Activated T-cell treated with anti-CD3 and anti-CD28 coated beads for 4 hours (primary cell): ENCODE measurements at places on chromosomes 5 and 9.

- DNase-seq, result no peak
Observed at GRCh38 chr9:131167146-131167692, 41.8 kb downstream of the NUP214 start.

DNA sequence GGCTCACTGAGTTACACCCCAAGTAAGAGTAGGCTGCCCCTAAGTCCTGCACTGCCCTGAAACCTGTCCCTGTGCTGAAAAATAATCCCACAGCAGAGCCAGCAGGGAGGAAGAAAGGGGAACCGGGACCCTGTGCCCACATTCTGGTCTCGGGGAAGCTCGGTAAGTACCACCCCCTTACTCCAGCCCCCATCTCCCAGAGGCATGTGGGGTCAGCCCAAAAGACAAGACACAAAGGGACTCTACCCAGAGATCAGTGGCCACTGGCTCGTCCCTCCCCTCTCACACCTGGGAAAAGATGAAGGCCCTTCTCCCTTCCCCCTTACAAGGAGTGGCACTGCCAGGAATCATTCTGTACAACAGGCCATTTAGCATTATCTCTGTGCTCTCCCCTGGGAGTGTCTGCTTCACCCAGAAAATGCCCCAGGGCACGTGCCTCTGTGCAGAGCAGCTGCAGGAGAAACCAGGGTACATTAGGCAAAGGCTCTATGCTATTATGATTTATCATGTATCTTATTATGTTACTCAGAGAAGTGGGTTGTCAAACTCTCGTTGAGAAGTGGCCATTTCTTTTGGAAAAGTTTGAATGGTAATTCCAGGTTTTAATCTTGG, 71.3 kb downstream of the NDFIP1 start:
- no peak for DNase-seq

GRCh38 chr9:110015759-110016158, 192.2 kb downstream of the C9orf152 start:
- no peak for DNase-seq

- no peak for DNase-seq
Observed at GRCh38 chr9:135229701-135230385, 142.4 kb downstream of the OLFM1 start.

DNA sequence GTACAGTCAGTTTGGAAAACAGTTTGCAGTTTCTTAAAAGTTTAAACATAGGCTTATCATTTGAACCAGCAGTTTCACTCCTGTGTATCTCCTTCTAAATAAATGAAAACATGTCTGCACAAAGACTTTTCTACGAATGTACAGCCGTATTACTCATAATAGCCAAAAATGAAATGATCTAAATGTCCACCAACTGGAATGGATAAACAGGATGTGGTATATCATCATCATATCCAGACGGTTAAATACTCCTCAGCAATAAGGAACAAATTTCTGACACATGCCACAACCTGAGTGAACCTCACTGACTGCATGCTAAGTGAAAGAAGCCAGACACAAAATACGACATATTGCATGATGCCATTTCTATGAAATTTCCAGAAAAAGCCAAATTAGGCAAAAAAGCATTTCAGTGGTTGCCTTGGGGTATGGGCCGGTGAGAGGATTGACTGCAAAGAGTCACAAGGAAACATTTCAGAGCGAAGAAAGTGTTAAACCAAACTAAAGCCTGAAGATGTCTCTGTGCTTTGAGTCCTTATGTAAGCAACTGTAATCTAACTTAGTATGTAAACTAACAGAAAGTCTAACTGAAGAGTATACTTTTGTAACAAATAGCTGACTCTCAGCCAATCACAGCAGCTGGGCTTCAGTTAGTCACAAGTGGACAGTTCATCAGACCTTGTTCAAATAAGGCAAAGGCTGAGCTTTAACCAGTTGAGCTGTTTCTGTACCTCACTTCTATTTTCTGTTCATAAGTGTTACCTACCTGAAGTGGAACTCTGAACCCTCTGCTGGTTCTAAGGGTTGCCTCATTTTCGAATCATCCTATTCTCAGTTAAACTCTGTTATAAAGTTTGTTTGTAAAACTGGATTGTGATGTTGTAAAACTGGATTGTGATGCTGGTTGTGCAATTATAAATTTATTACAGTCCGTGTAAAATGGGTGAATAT, 65.2 kb downstream of the TRIO start:
- DNase-seq, result no peak

DNA sequence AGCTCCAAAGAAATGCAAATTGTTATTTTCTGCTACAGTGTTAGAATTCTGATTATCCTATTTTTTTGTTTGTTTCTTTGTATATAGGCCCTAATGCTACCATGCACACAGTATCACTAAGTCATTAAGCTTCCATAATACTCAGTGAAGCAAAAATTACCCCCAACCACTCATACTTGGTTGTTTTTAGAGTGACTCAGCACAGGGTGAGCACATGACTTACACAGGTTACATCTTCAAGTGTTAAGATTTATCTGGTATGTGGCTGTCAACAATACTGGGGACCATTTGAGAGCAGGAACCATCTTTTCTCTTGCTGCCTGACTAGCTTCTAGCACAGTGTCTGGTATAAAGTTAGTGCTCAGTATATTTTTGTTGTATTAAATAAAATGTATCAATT, 255.8 kb upstream of the SLC24A2 start:
- no peak for DNase-seq

- DNase-seq, result no peak
Observed at GRCh38 chr9:28092981-28093936, 520.0 kb upstream of the C9orf72 start.

GRCh38 chr5:4027088-4027734, 431.6 kb downstream of the IRX1 start:
- DNase-seq, result no peak

- no peak for DNase-seq
Observed at GRCh38 chr5:102295534-102296177, 428 bp downstream of the SLCO4C1 start.

GRCh38 chr5:151024440-151025249, 4.3 kb downstream of the GPX3 start:
- DNase-seq, result no peak

DNA sequence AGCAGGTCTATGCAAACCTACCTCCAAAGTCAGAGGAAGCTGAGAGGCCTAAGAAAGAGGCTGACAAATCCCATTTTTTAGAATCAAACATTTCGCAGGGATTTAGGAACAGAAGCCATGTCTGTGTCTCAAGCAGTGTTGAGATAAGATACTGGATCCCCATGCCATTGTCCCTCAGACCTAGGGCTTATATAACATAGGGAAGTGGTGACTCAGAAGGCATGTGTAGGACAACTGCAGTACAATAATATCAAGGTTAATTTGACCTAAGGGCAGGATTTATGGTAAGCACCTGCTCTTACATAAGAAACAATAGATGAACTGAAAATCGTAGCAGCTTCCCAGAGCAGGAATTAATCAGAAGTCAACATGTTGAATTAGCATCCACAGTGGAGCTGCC, 459.4 kb downstream of the ANXA1 start:
- no peak for DNase-seq

GRCh38 chr9:35035851-35036701, 36.3 kb downstream of the VCP start:
- no peak for DNase-seq

- DNase-seq, result no peak
Observed at GRCh38 chr5:100706776-100707175, 171.6 kb downstream of the FAM174A start.

- no peak for DNase-seq
Observed at GRCh38 chr5:139872052-139872766, 76.6 kb downstream of the PSD2 start.

DNA sequence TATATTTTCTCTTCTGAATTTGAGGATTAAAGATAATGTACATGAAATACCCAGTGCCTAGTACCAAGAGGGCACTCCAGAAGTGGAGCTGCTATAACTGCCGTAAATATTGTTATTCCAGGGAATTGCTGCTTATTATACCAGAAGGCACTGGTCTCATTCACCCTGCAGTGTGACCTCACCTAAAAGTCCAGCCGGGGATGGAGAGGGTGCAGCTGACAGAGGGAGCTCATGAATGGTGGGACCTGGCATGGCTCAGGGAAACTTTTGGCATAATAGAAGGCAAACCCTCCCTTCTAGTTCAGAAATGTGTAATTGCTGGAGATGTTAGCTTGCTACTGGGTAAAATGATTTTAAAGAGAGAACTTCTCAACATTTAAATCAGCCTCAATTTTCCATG, 108.5 kb downstream of the MVB12B start:
- no peak for DNase-seq

GRCh38 chr9:36560771-36561170, 11.9 kb upstream of the MELK start:
- no peak for DNase-seq

GRCh38 chr9:124453586-124454191, 3.4 kb downstream of the ADGRD2 start:
- no peak for DNase-seq

- no peak for DNase-seq
Observed at GRCh38 chr9:128091144-128091543, 23.1 kb downstream of the SLC25A25 start.

DNA sequence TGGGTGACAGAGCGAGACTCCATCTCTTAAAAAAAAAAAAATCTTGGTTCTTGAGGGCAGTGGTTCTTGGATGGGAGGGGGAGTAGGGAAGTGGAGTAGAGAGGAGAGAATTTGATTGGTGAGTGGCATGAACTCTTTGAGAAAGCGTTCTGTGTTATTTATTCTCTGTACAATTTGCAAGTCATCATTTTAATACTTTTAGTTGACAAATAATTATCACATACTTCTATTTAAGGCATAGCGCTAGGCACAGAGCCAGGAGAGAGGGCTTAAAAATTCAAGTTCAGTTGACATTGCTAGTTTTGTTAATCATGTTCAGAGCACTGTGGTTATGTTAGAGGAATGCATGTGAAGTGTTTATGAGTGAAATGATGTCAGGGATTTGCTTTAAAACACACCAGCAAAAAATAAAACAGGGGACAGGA, 24.6 kb downstream of the HSDL2 start:
- DNase-seq, result no peak

DNA sequence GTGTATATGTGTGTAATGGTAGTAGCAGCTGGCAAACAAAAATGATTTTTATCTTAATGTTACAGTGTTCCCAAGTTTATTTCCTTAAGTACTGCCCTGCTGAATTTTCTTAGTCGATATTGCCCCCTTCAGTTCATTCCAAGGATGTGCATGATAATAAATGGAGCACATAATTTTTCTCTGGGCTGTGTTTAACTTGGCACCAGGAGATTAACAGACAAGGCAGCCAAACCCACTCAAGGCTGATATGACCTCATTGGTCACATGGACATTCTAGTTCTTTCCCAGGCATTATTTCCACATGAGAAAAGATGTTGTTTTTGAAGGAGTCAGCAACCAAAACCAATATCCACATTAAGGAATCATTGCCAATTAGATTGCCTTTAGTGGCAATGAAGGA, 61.8 kb downstream of the COX7C start:
- DNase-seq, result no peak

DNA sequence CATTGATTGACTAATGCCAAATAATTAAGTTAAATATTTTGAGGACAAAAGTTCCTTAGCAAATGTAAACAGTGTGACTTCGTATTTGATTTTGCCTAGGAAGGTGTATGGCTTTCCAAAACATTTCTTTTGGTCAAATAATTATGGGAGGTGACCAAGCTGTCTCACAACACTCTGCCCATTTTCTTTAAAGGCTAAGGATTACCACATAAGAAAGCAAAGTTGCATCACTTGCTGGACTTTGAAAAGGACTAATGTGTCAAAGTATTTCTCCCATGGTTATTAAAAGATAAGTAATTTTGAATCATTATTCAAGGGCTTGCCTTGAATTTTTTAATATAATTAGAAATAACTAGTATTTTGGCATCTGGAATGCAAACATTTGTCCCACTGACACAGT, 74.7 kb downstream of the HAPLN1 start:
- DNase-seq, result no peak

- DNase-seq, result no peak
Observed at GRCh38 chr9:97873882-97874281, 20.9 kb downstream of the FOXE1 start.

DNA sequence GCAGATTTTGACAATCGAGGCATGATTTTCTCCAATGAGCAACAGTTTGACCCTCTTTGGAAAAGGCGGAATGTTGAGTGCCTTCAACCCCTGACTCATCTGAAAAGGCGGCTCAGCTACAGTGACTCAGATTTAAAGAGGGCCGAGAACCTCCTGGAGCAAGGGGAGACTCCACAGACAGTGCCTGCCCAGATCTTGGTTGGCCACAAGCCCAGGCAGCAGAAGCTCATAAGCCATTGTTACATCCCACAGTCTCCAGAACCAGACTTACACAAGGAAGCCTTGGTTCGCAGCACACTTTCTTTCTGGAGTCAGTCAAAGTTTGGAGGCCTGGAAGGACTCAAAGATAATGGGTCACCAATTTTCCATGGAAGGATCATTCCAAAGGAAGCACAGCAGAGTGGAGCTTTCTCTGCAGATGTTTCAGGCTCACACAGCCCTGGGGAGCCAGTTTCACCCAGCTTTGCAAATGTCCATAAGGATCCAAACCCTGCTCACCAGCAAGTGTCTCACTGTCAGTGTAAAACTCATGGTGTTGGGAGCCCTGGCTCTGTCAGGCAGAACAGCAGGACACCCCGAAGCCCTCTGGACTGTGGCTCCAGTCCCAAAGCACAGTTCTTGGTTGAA, 13.6 kb downstream of the PTPDC1 start:
- DNase-seq, result no peak

GRCh38 chr5:139838381-139839197, 43.0 kb downstream of the PSD2 start:
- no peak for DNase-seq

DNA sequence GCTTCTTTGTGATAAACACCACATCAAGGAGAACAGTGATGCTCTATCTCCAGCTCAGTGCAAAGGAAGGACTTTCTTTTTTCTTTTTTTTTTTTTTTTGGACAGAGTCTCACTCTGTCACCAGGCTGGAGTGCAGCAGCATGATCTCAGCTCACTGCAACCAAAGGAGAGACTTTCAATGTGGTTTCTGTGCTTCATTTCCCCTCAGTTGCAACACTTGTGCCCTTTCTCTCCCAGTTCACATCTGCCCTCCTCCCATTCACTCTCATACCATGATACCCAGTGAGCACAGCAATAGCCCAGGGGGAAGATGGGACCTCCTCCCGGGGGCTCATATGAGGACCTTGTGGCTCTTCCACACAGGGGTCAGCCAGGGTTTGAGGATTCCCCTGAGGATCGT, 110.0 kb downstream of the MTRR start:
- no peak for DNase-seq

GRCh38 chr5:34486849-34487158, 169.3 kb upstream of the RAI14 start:
- no peak for DNase-seq

GRCh38 chr9:19445452-19445851, 36.6 kb downstream of the ACER2 start:
- no peak for DNase-seq

DNA sequence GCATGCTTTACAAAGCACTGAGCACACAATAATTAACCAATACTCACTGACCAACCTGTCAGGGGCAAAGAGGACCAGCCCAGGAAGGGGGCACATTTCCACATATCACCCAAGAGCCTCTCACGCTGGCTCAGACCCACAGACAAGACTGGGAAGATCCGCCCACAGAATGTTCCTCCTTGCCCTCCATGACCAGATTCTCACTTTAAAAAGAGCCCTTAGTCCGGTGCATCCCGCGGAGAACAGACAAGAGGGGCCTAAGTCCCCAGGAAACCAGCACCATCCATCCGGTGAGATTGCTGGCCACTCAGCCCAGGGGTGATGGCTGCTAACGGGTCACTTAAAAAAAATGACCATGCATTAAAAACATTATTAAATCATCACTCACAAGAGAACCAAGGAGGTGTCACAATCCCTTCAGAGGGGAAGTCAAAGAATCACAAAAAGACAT, 32.9 kb downstream of the SEMA4D start:
- DNase-seq, result no peak

GRCh38 chr5:1495525-1495897, 28.2 kb downstream of the LPCAT1 start:
- no peak for DNase-seq
